SJSA1 (cell line): ENCODE measurements at places on chromosomes 5 and 9.

DNA sequence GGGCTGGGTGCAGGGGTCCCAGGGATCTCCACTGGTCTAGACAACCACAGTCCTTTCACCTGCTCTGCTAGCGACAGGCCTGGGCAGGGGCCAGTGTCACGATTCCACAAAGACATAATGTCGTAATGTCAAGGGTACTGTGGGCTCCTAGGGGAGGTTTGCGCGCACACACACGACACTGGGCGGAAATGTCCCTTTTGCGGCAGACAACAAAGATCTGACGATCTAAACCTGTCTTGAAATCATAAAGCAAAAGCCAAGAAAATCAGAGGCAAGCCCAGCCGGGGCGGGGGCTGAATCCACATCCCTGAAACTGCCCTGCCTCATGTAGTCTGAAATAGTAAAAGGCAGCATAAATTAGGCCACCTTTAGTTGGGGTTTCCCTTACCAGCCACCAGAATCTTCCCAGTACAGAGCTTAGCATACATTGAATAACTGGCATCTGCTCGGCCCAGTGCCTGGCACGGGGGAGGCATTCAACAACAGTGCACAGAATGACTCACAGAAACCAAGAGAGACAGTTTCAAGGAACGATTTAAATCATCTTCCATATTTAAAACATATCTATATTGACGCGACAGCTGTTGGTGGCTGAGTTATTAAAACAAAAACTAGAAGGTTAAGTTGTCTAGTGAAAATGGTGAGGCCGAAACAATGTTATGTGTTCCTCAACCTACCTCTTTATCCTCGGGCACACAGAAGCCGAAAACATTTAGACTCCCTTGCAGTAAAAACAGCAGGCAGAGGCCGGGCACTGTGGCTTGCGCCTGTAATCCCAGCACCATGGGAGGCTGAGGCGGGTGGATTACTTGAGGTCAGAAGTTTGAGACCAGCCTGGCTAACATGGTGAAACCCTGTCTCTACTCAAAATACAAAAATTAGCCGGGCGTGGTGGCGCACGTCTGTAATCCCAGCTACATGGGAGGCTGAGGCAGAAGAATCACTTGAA, 151.0 kb downstream of the MYO10 start:
- no peak for DNase-seq

GRCh38 chr9:128190516-128191405, 611 bp downstream of the CIZ1 start:
- DNase-seq = no peak

DNA sequence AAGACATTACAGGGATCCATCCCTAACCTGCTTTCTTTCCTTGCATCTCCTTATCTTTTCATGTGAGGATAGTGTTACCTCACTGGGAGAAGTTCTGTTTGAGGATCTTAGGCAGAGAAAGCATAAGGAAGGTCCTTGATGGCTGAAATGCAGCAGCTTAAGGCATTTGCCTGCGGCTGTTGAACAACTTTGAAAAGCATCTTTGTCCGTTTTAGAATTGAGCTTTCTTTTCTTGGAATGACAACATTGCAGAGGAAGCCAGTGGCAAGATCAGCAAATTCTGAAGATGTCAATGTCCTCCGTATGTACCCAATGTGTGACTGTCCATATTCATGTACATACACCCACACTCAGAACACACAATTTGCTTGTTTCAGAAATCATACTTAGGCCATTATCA, 436.2 kb downstream of the GABRG2 start:
- DNase-seq = no peak

DNA sequence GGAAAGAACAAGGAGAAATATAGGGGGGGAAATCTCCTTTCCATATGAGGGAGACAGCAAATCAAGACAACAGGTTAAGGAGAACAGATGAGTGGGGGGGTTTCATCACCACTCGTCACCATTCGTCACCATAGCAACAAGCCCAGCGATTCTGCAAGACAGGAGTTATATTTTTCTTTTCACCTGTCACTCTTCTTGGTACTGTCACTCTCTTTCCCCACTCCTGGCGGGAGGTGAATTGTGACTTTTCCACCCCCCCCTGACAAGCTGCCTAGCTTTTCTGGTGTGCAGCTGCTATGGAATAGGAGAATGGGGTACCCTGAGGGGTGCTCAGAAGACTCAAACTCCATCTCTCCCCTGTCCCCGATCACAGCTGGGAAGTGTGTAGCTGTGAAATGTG, 239.9 kb downstream of the FAM114A2 start:
- no peak for DNase-seq

DNA sequence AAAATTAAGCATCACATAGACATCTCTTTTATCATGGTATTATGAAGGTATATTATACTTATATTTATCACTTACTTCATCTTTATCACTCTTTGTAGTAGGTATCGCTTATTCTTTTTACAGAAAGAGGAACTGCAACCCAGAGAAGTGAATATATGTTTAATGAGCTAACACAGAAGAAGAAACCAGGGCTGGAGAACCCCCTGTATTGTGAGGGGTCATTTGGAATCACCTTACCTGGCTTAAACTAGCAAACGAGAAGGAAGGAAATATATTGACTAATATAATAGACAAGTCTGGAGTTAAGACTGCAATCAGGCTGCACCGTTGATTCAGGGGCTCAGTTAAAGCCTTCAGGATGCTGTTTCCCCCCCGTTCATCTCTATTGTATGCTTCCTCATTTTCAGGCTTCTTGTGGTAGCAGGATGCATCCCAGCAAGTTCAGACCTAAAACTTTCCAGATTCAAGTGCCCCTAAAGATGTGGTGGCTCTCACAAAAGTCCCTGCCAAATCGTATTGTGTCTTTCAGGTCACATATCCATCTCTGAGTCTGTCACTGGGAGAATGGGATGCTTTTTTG, 146.4 kb downstream of the GCNT1 start:
- no peak for DNase-seq

DNA sequence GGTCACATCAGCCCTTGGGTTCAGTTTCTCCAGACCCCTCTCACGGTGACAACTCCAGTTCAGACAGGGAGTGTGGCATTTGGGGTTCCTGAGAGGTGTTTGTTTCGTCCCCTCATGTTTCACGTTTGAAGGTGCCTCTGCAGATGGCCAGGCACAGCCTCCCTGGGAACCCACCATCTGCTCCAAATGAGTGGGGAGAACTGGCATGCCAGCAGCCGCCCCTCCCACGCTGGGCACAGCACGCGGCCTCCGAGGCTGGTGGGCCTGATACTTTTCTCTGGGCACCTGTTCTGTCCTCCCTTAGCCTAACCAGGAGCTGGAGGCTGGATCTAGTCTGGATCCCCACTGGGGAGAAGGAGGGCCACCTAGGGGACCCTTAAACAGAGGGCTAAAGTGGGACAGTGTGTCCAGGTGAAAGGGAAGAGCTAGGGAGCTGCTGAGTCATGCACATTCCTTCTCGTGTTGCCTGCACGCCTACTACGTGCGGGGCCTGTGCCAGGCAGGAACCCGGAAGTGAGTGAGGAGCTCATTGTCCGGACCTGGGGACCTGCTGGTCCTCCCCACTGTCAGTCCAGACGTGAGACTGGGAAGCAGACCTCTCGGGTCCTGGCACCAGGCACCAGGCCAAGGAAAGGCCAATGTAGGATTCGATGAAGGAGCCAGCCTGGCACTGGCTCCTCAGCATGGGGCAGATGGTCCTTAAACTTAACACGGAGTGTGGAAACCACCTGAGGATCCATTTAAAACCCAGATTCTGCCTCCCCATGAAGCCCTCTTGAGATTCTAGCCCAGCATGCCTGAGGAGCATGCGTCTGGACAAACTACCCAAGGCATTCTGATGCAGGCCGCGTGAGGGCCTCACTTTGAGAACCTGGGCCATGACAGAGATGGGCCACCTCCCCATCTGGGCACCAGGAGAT, 11.7 kb downstream of the DNM1 start:
- DNase-seq = no peak

DNA sequence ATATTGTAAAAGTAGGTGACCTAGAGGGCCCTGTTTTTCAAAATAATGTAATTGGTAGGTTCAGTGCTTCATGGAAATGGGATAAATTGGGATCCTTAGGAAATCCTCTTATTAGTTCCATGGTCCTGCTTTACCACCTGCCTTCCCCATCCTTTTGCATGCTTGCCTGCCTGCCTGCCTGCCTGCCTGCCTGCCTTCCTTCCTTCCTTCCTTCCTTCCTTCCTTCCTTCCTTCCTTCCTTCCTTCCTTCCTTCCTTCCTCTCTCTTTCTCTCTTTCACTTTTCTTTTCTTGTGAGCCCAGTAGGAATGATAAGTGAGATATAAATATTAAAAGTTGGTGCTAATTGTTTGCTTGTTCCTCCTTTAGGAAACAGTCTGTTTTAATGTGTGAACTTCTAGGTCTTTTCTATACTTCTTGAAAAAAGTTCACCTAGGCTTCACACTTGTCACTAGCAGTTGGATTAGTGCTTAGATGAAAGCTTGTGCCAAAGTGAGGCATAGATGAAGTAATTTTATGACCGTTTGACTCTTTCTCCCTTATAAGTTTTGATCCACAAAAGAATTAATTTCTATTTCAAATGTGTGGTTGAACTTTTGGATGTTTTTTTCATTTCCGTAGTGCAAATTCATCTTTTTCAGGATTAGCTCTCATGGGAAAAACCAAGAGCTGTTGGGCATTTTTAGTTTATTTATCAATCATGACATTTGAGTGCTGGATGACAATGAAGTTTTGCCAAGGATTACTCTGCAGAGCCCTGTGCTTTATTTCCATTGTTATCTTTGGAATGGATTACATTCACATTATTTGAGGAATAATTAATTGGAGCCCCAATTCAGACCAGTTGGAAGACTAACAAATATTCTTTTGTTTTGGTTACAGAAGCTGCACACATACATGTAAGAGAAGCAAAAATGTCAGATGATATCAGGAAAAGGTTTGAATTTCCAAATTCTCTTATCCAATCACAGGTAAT, 30.7 kb downstream of the FOCAD start:
- no peak for DNase-seq

DNA sequence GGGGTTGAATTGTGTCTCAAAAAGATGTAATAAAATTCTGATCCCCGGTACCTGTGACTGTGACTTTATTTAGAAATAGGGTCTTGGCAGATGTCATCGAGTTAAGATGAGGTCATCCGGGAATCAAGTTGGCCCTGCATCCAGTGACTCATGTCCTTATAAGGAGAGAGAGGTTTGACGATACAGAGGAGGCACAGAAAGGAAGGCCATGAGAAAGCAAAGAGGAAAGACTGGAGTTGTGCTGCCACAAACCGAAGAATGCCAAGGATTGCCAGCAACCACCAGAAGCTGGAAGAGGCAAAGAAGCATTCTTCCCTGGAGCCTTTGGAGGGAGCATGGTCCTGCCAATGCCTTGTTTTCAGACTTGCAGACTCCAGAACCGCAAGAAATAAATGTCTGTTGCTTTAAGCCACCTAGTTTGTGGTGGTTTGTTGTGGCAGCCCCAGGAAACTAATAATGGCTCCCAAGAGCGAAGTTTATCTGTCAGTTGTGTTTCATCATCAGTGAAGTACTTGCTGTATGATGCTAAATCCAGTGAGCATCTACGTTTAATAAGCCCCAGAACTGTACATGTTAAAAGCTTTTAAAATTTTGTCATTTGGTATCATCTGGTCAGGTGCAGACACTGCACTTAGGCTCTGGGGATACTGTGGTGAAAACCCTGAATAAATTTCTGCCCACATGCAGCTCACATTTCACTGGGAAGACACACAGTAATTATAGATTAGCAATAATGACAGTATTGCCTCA, 114.8 kb downstream of the TLE4 start:
- DNase-seq = peak; percentile 78

DNA sequence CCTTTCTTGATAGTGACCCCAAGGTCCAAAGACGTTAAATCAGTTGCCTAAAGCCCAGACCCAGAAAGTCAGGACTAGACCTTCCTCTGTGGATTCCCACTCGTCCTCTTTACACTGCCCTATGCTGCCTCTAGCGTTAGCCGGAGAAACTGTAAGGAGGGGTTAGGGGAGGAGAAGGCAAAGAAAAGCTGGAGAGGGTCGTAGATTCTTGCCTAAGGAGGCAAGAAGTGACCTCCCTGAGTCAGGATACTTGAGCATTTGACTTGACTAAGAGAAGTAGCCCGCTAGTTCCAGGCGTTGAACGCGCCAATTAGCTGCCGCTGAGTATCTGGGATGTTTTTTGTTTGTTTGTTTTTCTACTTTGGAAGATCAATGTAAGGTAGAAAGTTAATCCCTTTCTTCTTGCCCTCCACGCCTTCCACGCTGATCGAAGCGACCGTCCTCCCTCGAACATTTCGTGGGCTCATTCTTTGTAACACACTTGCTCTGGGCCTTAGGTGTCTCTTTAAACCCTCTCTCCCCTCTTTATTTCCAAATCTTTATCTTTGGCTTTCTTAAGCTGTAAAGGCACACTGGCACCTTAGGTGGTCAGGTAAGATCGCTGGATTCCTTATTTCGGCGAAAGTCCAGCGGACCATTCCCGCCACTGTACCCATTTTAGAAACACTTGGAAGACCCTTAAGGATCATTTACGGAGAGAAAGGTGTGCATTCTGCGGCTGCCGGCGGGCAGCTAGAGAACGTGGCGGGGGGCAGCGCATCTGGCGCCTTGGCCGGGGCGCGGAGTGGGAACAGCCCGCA, 5.1 kb upstream of the RGMB start:
- DNase-seq = peak; percentile 68

GRCh38 chr9:127423934-127424675, at the start of gene ZNF79:
ZNF79 (plus strand) TSS chr9:127424382; CDS start chr9:127424788, 406 bp downstream.
- peak; percentile 93 for DNase-seq

GRCh38 chr5:90201923-90202322, 207.6 kb downstream of the CETN3 start:
- no peak for DNase-seq

GRCh38 chr5:37840053-37841034, 503 bp upstream of the GDNF start:
- peak; percentile 90 for DNase-seq

DNA sequence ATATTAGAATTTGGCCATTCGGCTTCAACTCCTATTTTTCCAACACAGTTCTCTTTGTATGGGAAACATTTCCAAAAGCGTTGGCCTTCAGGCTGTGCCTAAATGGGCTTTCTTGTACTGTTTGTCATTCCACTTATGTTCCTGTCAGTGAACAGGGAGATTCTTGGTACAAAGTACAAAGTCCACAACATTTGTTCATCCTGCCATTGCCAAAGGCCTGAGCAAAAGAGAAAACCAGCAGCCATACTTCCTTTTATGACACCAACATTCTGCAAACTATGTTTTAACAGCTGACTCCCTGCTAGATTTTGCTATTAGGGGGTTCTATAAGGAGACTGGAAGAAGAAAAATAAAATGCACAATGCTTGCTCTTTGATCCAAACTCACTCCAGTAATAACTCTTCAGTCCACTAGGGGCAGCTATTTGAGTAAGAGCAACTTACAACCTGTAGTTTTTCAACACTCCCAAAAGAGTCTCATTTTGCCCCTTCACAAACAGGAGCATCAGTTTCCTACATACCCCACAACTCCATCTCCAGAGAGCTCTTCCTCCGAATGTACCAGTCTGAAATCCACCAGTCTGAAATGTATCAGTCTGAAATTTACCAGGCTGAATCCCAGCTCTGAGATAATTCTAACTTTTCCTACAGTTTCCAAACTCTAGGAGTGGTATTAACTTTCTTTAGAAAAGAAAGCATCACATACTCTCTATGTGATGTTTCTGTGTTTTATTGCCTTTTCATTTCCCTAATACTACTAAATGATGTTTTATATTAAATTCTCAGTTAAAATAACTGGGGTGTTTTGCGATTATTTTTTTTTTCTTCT, 693.8 kb downstream of the DNAH5 start:
- no peak for DNase-seq

GRCh38 chr5:103902893-103903292, 340.3 kb upstream of the NUDT12 start:
- DNase-seq = no peak
